Motor neuron (in vitro differentiated cells): ENCODE measurements at places on chromosomes 7 and 10. TPM values are rescaled to one million over a fixed set of nuclear protein-coding genes. Genes with fewer than 3 reads are reported as not detected.

DNA sequence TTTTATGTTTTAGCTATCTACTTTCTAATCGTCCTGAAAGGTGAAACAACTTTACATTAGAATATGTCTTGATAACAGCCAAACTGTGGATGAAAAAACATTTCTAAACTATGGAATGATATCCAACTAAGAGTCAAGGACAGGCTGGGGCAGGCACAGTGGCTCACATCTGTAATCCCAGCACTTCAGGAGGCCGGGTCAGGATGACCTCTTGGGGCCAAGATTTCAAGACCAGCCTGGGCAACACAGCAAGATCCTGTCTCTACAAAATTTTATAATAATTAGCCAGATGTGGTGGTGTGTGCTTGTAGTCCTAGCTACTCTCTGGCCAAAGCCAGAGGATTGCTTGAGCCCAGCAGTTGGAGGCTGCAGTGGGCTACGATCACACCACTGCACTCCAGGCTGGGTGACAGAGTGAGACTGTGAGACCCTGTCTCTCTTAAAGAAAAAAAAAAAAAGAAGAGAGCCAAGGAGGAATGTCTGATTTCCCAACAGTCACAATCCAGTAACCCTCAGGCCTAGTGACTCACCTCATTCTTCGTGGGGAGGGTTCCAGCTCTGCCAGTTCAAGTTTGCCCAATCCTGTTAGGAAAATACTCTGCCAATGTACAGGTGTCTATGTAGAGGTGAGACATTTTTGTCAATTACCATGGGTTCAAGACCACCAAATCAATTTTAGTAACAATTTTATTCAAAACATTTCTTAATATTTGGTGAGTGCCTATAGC lies 14.6 kb upstream of the FZD1 start:
- no peak for ATAC-seq

DNA sequence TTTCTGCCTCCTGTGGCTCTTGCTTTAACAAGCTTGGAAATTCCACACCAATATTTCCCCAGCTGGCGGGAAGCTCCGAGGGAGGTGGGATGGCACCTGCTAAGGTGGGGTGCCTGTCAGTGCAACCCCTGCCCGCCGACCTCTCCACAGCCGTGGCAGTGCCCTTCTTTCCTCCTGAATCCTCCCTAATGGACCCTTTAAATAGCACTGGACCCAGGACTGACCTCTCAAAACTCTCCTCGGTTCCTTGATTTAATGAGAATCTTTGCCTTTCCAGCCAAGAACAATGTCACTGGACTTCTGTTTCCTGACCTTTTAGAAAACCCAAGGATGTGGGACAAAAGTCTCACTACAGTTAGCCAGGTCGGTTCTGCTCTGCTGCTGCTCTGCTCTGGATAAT lies 63.2 kb upstream of the EXOC6 start:
- no peak for ATAC-seq

DNA sequence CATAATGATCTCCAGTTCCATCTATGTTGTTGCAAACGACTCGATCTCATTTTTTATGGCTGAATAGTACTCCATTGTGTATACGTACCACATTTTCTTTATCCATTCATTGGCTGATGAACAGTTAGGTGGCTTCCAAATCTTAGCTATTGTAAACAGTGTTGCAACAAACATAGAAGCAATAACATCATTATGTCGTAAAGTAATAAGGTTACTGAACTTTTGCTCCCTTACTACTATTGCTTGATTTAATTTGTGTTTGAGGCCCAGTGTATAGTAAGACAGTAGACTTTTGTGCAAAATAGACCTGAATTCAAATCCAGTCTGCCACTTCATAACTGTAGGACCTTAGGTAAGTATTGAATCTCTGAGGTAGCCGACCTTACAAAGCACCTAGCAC lies 200.1 kb upstream of the CELF2 start:
- no peak for ATAC-seq

- no peak for ATAC-seq
Observed at GRCh38 chr7:121008816-121009215, 20.3 kb downstream of the CPED1 start.

- ATAC-seq = peak; percentile 50
Observed at GRCh38 chr10:11178606-11179515, 161.2 kb downstream of the CELF2 start.

DNA sequence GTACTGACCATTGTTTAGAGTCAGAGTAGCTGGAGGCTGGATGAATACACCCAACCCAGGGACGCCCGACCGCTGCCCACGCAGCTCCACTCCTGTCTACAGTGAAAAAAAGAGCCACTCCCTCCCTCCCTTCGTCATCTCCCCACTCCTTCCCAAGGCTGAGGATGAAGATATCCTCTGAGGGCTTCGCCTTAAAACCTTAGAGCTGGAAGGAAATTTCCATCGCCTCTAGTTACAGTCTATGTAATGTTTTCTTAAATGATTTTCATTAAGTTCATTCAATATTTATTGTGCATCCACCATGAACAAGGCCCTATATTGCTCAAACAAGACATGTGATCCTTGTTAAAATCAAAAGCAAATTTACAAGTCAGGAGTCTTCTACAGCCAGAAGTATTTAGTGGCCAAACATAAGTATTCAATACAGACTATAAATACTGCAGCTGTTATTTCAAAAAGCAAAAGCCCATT lies 11.3 kb upstream of the SLIT1 start:
- ATAC-seq = no peak

GRCh38 chr7:2710901-2711551 lies 23.0 kb downstream of the AMZ1 start:
- no peak for ATAC-seq

DNA sequence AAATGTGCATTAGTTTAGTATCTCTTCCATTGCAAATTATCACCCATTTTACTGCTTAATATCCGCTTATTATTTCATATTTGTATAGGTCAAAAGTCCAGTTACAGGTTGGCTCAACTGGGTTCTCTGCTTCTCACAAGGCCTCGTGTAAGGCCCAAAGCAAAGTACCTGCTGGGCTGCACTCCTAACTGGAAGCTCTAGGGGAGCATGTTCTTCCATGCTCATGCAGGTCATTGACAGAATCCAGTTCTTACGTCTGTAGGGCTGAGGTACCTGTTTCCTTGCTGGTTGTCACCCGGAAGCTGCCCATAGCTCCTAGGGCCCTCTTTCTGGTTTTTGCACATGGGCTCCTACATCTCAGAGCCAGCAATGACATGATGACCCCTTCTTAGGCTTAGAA lies 79.6 kb downstream of the RAPGEF5 start:
- no peak for ATAC-seq

GRCh38 chr10:95275726-95276366 lies 15.0 kb downstream of the PDLIM1 start:
- no peak for ATAC-seq

GRCh38 chr7:43569424-43569823 lies 13.5 kb upstream of the STK17A start:
- peak; percentile 23 for ATAC-seq

GRCh38 chr10:84293574-84294016 lies 34.8 kb upstream of the CCSER2 start:
- ATAC-seq = no peak

- ATAC-seq = peak; percentile 97
Observed at GRCh38 chr7:52540041-52540440, 495.4 kb upstream of the POM121L12 start.

DNA sequence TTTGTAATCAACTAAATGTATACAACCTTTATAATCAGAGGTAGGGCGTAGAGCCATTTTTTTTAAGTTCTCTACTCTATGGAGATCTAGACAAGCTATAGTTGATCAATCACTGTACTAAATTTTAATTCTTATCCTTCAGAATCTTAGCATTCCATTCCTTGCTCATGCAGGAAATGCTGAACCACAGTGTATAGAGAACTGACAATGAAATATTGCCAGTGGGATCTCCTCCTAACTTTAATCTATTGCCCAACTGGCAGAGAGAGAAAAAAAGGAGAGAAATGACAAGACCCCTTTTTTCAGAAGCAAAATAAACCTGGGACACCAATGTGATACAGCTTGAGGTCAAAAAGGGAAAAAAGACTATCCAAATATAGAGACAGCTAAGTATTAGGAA lies 26.4 kb upstream of the PPP3CB start:
- ATAC-seq = no peak

GRCh38 chr10:131081376-131081775 lies 230.1 kb downstream of the TCERG1L start:
- ATAC-seq = no peak

OPN1SW gene
- total RNA-seq = 0.41 and 0.48 TPM in 2 replicates
